Right lobe of liver (tissue), 6 donors: ENCODE measurements at places on chromosomes 6 and 20. TPM values are rescaled to one million over a fixed set of nuclear protein-coding genes. Genes with fewer than 3 reads are reported as not detected.
A peak's percentile ranks its signal among the peaks of the same experiment; 100 is the strongest.

DNA sequence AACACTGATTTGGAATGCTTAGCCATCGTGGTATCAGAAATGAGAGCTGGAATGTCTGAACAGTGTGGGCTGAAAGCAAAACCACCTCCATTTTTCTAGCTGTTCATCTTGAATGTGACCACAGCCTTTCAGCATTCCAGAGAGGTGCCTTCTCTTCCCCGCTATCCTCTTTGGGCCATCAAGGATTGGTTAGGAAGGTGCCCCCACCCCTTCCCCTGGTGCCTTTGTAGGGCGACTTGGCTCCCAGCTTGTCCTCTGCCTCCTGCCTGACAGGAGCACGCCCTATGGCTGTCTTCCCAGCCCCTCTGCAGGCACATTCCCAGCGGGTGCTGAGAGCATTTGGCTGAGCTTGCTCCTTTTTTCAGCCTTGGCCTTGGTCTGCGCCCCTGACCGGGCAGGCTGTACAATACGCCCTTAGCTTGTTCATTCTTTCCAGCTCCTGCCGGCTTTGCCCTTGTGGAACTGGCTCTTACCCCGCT, 97.5 kb downstream of the ARMC2 start:
- peak; percentile 28 for DNase-seq

- no peak for DNase-seq
Measured at GRCh38 chr20:3767110-3767426, 485 bp downstream of the ADISSP start.

DNA sequence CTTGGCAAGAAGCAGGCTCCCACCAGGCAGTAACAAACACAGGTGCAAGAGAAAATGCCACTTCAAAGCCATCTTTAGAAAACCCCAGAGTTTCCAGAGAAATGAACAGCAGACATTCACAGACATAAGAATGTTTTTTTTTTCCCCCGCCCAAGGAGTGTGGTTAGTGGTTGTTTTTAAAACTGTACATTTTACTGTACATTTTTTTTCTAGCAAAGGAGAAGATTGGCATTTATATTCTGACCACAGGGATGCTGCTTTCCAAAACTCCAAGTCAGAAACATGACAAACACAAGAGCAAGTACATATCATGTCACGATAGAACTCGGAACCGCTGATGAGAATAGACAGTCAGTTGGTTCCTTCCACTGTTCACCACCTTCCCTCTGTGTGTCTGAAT, 197.9 kb downstream of the LRFN2 start:
- DNase-seq, result no peak

DNA sequence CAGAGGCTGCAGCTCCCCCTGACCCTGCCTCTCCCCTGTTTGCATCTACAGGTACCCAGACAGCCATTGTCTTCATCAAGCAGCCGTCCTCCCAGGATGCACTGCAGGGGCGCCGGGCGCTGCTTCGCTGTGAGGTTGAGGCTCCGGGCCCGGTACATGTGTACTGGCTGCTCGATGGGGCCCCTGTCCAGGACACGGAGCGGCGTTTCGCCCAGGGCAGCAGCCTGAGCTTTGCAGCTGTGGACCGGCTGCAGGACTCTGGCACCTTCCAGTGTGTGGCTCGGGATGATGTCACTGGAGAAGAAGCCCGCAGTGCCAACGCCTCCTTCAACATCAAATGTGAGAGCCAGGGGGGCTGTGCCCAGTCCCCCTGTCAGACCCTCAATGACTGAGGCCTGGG, 42.1 kb upstream of the SRF start:
- no peak for DNase-seq

GRCh38 chr6:75220357-75220756, 14.5 kb upstream of the COL12A1 start:
- no peak for DNase-seq

- no peak for DNase-seq
Measured at GRCh38 chr20:46035713-46036112, 6.7 kb downstream of the SLC12A5 start.

GRCh38 chr20:48823476-48823875, 4.3 kb downstream of the PREX1 start:
- DNase-seq, result no peak

- no peak for DNase-seq
Measured at GRCh38 chr20:2706688-2707352, 14.2 kb downstream of the EBF4 start.

DNA sequence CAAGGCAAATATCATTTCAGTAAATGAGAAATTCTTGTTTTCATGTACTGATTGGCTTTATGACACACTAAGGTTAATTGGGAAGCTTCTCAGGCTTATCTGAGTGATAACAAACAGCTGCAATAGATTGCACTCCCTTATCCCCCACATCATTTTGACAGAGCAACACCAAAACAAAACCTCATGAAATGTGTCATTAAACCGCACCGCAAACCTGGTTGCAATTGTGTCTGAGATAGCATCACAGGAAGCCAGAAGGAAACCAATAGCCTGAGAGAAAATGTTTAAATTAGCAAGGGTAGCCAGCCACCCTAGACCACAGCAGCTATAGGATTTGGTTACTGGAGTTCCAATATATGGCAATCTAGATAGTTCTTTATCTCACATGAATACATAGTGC, 31.6 kb upstream of the LAMA4 start:
- DNase-seq, result no peak

DNA sequence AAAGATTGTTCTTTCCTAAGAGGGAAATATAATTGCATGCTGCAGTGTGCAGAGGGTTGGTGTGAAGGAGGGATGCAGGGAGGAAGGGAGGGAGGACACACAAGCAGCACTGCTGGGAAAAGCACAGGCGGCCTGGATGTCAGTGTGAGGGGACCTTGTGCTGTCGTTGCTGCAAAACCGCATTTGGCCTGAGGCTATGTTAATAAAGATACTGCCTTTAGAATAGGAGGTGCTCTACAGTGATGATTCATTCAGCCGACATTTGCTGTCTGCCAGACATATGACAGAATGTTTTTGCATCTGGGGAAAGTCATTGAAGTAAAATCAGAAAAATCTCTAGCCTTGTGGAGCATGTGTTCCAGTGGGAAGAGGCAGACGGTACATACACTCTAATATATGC, 50.5 kb upstream of the TRIM26 start:
- DNase-seq, result no peak

DNA sequence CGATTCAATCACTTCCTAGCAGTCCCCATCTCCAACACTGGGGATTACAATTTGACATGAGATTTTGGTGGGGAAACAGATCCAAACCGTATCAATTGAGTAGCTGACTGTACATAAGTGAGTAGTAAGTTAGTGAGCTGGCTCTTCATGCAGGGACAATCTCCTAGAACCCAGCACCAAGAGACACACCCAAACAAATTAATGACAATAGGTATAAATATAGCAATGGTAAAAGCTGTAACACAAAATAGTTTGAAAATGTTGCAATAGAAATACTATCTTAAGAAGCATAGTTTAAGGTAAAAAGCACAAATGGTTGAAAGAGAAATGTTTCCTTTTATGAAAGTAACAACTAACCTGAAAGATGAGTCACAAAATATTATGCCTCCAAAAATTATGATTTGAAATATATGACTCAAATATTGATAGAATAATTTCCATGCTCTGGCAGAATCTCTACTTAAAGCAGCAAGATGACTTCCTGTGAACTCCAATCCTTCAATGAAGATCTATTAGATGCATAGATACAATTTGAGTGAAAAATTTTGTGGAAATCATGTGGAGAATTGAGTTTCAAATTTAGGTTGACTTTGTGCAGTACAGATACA, 5.4 kb upstream of the SIRPB1 start:
- DNase-seq, result no peak

DNA sequence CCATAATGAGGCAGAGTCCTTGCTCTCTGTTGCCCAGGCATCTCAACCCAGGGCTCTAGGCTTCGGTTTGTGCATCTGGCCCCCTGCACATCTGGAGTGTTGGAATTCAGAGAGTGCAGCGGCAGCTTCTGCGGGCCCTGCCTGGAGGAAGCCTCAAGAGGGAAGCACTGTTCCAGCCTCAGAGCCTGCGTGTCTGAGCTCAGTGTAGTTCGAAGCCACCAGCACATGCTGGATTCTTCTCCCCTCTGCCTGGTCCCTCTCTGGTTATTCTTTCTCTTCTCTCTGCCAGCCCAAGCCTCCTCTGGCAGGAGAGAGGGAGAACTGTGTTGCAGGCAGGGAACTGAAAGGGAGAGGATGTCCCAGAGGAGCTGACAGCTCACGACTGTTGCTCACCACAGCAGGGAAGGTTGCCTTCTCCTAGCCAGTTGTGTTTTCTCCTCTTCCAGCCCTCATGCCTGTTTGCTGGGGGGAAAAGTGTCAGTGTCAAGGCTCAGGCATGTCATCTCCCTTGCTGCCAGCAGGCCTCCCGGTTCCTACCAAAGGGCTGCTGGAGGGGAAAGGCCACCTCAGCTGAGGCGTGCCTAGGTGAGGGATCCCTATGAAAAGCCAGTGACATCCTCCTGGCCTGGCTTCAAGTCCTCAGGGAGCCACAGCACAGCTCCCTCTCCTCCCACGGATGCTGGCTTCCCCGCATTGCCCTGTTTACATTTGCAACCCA, 126.0 kb upstream of the LRFN2 start:
- DNase-seq, result no peak

- DNase-seq, result no peak
Measured at GRCh38 chr20:19765913-19766312, 7.9 kb downstream of the RIN2 start.

GRCh38 chr20:41872930-41873329, 254.8 kb upstream of the CHD6 start:
- no peak for DNase-seq

DNA sequence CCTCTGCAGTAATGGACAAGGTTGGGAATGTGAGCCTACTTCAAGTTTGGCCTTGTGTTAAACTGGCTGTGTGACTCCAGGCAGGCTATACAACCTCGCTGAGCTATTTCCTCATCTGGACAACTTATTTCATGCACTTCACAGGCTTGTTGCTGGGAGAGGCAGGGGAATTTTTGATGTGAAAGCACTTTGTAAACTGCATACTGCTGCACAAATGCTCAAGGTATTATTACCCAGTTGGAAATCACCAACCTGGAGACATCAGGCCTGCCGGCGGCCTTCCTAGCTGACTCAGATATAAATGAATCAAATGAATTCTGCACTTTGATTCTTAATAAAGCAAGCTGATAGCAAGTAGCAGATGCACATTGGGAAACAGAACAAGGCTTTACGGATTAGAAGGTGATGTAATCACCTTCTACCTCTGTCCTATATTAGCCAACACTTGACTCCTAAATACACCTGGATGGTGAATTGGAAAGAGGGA, 10.1 kb downstream of the JARID2 start:
- DNase-seq, result no peak

DNA sequence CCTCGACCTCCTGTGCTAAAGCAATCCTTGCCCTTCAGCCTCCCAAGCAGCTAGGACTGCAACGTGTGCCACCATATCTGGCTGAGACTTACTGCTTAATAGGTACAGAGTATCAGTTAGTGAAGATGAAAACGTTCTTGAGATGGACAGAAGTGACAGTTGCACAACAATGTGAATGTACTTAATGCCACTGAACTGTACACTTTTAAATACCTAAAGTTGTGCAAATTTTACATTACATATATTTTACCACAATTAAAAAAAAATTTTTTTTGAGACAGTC, 25.9 kb downstream of the NUDT3 start:
- DNase-seq, result no peak

DNA sequence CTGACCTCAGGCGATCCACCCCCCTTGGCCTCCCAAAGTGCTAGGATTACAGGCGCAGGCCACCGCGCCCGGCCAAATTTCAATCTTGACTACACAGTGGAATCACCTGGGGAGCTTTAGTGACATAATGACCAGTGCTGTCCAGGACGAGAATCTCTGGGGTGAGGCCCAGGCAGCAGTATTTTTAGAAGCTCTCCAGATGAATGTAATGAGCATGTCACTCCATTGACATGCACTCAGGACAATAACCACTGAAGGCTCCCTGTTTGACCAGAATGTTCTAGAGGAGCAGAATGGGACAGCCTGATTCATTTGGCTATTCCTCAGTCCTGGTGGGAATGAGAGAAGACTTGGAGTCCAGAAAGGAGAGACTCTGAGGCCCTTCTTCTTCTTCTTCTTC, 39.2 kb downstream of the SRSF3 start:
- no peak for DNase-seq

- no peak for DNase-seq
Measured at GRCh38 chr6:31530659-31531058, 1.9 kb downstream of the MCCD1 start.

The ZKSCAN3 gene
- total RNA-seq, result 2.2 TPM

The RBM24 gene
- not detected for total RNA-seq

The C6orf58 gene
- not detected for total RNA-seq

The MOXD1 gene
- total RNA-seq, result 2.3 TPM

The HECA gene
- 12.2 TPM for total RNA-seq

The PNRC1 gene
- total RNA-seq, result 75.6 TPM

The CARMIL1 gene
- total RNA-seq, result 5.2 TPM

The OR12D3 gene
- total RNA-seq, result not detected

The SNX14 gene
- total RNA-seq, result 72.5 TPM
